ENCODE measurements at places on chromosomes 16 and 17. TPM values are rescaled to one million over a fixed set of nuclear protein-coding genes. Genes with fewer than 3 reads are reported as not detected.

DNA sequence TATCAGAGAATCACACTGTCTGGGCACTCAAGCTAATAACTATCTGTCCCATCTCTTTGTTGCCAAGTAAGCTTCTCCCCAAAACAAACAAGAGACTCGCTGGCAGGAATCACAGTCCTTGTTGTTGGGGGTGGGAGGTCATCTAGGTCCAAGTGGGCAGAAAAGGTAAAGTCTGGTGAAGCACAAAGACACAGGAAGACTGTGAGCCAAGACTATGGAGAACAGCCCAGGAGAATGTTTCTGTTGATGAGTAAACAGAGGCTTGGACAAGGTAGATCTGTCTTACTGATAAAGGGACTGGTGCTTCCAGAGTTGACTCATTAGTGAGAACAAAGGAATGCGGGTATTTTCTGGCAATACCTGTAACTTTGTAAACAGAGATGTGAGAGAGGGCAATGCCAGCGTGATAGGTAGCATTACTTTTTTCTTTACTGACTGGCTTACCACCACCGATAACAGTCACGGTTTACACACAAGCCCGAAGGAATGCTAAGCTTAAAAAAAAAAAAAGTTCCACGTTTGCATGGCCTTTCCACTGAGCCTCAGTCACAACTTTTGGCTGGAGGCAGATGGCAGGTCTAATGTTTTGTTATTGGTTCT is 11.5 kb upstream of the MMD start:
- no peak for DNase-seq

DNA sequence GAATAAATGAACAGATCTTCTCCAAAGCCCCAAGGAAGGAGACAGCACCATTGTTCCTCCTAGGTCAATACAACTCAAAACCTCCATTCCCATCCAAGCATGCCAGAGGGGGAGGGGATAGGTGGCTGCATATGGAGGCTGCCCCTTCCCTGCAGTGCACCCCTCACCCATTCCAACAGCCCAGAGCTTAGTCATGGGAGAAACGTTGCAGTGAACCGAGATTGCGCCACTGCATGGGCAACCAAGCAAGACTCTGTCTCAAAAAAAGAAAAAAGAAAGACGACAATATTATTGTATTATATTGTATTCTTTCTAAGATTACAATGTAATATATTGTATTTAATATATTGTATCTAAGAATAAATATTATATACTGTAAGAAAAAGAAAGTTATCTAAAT is 36.4 kb upstream of the CD300E start:
- no peak for DNase-seq

- DNase-seq = no peak
Measured at GRCh38 chr16:55154956-55155355, 169.0 kb upstream of the IRX6 start.

- no peak for DNase-seq
Measured at GRCh38 chr17:75178453-75178852, 4.3 kb downstream of the SUMO2 start.

The CD7 gene
- 6.7 TPM for total RNA-seq

The KRTAP9-8 gene
- total RNA-seq = not detected

DNA sequence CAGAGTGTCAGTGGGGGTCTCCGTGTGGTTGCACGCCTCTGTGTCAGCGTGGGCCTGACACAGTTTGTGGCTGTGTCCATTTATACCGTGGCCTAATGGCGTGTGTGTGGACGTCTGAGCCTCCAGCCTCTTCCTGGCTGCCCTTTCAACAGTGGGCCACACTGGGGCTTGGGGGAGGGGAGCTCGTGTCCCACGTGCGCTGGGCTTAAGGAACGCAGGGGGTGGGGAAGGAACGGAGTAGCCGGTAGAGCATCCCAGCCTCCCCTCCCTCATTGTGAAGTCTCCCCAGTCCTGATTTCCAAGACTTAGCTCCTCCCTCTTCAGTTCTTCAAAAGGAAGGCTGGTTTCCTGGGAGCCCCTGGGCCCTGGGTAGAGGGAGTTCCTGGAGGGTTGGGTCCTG is 9.5 kb upstream of the HES7 start:
- DNase-seq = no peak

The LITAF gene
- total RNA-seq = 40.7 TPM

- DNase-seq = no peak
Measured at GRCh38 chr17:28841901-28842281, 699 bp downstream of the FAM222B start.

GRCh38 chr16:68265078-68265920 is 973 bp downstream of the SLC7A6 start:
- peak; percentile 90 for DNase-seq

- DNase-seq = peak; percentile 61
Measured at GRCh38 chr17:77332034-77332971, 191.5 kb downstream of the SEC14L1 start.

The CBLN1 gene
- total RNA-seq = not detected

- DNase-seq = no peak
Measured at GRCh38 chr16:69523566-69524305, 42.0 kb upstream of the NFAT5 start.

- no peak for DNase-seq
Measured at GRCh38 chr17:40362696-40363110, 1.8 kb downstream of the GJD3 start.

DNA sequence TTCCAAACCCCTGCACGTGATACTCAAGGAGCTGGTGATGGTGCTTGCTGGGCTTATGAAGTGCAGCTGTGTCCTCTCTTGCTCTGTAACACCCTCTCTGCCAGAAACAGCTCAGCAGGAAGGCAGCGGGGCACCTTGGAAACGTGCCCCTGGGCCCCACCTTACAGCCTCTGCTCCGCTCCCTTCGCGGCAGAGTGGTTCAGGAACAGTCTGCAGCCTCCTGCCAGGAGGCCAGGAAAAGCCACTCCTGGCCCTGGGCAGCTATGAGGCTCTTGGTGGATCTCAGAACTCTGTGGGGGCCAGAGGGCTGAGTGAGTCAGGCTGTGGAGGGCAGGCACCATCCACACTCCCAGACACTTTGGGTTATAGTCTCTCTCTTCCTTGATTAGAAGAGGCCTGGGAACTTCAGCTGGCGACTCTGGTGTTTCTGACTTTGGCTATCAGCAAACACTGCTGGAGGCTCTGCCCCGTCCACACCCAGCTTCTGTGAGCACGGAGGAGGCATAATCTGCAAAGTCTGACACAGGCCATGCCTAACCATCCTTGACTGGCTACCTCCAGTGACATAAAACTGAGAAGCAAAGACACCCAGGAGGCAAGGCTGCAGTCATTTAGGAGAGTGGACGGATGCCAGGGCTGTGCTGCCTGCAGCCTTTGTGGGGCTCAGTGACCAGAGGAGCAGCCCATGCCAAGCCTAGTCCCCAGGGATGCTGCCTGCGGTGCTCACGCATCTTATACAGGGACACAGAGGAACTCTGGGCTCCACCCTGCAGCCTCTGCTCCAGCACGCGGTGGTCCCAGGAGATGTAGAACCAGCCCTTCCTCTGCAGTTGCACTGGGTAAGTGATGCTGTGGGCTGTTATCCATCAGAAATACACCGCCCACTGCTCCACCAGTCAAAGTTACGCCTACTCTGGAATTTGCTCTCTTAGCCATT is 65.3 kb downstream of the METRNL start:
- no peak for DNase-seq

- no peak for DNase-seq
Measured at GRCh38 chr17:28001149-28001548, 41.3 kb upstream of the NLK start.

The ZNF500 gene
- 13.7 TPM for total RNA-seq

The TAC4 gene
- total RNA-seq = not detected

The KRTAP16-1 gene
- not detected for total RNA-seq

DNA sequence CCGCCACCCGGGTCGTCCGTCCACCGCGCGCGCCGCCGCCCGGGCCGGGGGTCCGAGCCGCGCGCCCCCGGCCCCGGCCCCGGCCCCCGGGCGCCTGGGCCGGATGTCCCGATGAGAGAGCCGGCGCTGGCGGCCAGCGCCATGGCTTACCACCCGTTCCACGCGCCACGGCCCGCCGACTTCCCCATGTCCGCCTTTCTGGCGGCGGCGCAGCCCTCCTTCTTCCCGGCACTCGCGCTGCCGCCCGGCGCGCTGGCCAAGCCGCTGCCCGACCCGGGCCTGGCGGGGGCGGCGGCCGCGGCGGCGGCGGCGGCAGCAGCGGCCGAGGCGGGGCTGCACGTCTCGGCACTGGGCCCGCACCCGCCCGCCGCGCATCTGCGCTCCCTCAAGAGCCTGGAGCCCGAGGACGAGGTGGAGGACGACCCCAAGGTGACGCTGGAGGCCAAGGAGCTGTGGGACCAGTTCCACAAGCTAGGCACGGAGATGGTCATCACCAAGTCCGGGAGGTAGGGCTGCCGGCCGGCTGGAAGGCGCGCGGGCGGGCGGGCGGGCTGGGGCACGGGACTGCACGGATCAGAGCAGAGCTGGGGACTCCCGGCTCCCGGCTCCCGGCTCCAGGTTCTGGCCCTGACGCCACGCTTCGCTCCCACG is 548 bp downstream of the TBX2 start:
- DNase-seq = no peak

The GNG13 gene
- total RNA-seq = not detected

DNA sequence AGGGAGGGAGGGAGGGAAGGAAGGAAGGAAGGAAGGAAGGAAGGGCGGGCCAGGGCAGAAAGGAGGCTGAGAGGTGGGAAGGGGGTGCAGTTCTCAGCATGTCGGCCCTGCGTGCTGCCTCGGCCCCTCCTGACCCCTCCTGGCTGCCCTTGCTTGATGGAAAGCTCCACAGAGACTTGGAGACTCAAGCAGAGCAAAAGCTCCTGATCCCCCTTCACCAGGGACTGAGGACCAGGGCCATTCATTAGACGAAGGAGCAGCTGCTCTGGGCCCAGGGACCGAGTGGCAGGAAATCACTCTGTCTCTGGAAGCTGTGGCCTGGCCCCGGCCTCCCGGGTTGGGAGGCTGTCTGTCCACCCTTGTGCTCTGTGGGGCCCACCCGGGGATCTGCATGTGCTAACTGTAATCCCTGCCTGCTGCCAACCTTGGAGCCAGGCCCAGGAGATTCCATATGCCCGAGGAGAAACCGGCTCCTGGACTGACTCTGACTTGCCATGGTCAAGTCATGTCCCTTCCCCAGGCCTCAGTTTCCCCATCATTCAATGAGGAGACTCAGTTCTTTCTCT is 27.4 kb upstream of the C1QL1 start:
- DNase-seq = no peak

The PRSS8 gene
- total RNA-seq = not detected

The TUBB3 gene
- total RNA-seq = 2.3 TPM

All from ascending aorta (tissue), 2 donors.